ENCODE measurements at places on chromosomes 12 and 14. TPM values are rescaled to one million over a fixed set of nuclear protein-coding genes. Genes with fewer than 3 reads are reported as not detected.

DNA sequence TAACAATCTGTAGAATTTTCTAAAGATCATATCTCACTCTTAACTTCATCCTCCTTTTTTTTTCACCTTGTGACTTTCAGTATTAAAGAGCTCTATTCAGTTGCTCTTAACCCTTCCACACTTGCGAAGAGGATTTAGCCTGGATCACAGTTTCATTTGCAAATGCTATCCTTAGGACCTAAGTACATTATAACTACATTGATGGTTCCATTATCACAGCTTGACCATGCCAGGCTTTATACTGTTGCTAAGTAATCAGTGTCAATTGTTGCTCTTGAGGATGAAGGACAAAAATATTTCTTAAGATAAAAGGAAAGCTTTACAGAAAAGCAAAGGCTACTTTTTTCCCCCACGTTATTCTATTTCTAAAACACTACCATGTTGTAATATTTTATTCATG is 122.2 kb downstream of the PDZRN4 start:
- DNase-seq = no peak

- DNase-seq = no peak
Observed at GRCh38 chr12:106276032-106276740, 26.3 kb upstream of the TCP11L2 start.

- DNase-seq = no peak
Observed at GRCh38 chr14:38762426-38762825, 340.6 kb downstream of the SEC23A start.

- no peak for DNase-seq
Observed at GRCh38 chr12:55515696-55516095, 23.5 kb downstream of the OR6C68 start.

GRCh38 chr12:133130808-133131128 is 341 bp downstream of the ZNF10 start:
- no peak for DNase-seq

GRCh38 chr14:106318700-106319099 is 792.3 kb downstream of the TMEM121 start:
- no peak for DNase-seq

DNA sequence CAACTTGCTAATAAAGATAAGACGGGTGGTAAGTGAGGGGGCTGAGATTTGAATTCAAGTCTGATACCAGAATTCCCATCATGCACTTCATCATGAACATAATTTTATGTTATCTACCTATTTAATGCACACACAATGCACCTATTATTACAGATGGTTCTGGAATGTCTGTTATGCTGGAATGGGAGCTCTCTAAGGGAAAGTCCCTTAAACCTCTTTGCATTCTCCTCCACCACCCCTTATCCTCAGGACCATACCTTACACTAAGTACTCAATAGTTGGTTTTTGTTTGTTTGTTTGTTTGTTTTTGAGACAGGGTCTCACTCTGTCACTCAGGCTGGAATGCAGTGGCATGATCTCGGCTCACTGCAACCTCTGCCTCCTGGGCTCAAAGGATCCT is 7.0 kb upstream of the MSI1 start:
- DNase-seq = no peak

DNA sequence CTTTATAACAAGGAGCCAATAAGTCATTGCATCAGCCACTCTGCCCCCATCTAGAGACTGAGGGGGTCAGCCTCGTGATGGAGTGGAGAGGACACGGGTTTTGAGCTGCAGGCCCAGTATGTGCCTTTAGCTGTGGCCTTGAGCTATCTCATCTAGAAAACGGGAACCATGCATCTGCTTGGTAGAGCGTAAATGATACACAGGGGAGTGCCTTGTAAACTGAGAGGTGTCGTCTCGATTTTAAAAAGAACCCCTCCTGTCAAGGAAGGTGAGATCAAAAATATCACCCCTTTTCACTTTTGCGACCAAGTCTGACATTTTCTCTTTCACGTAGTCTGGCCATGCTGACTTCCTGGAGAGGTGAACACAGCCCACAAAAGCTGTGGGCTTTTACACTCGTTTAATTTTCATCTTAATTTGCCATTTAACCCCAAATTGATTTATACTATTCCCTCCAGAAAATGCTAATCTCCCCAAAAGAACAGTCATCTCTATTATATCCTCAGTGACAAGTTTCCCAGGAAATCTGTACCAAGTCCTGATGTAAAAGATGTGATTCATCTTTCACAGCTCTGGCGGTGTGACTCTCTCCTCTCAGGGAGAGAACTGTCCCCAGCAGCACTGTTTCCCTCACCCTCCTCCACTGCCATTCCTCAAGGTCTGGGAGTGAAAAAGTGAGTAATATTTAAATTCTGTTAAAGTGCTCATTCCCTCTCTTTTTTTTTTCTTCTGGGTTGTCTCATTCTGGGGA is 30.6 kb downstream of the VCPKMT start:
- DNase-seq = no peak

DNA sequence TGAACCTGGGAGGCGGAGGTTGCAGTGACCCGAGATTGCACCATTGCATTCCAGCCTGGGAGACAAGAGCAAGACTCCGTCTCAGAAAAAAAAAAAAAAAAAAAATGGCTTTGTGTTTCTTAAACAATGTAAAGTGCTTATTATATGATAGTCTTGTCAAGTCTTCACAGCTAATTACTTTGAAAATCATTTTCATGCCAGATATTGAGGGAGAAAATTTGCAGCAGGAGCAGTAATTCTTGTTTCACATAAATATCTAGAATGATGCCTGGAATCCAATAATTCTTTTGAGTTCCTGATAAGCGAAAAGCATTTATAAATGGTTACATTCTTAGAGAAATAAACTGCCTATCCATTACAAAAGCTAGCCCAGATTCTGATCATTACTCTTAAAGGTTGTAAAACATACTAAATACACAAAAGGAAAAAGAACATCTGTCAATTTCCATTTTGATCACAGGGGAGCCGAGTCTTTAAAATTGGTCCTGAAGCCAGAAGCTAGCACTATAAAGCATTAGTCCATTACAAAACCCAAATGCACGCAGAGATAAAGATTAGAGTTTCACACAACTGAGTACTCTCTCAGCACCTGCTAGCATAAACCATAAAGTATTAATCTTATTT is 50.3 kb downstream of the IFT81 start:
- no peak for DNase-seq

DNA sequence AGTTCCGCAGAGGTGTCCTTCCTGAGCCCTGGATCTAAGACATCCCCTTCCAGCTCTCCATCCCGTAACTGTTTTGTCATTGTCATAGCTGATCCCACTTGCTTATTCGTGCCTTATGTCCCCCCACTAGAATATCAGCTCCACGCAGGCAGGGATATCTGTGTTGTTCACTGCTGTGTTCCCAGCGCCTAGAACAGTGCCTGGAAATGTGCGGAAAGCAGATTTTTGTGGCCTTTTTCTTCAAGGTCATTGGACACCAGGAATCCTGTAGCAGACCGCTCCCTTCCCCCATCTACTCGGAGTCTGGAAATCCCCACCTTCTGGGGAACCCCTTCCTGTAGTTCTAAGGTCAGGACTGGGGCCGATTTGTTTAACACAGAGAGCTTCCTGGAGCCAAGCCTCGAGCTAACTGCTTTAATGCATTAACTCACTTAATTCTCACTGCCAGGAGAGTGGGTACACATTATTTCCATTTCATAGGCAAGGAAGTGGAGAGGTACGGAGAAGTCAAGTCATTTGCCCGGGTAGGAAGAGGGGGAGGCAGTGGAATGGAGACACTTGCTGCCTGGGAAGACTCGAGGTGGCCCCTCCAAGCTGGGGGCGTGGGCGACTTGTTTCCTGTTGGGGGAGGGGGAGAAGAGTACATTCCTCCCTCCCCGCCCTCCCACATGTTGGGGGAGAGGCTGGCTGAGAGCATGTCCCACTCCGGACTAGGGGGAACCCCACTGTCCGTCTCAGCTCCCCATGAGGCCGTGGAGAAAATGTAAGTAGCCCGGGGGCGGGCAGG is 1.2 kb upstream of the SH2B3 start:
- DNase-seq = peak; percentile 72

DNA sequence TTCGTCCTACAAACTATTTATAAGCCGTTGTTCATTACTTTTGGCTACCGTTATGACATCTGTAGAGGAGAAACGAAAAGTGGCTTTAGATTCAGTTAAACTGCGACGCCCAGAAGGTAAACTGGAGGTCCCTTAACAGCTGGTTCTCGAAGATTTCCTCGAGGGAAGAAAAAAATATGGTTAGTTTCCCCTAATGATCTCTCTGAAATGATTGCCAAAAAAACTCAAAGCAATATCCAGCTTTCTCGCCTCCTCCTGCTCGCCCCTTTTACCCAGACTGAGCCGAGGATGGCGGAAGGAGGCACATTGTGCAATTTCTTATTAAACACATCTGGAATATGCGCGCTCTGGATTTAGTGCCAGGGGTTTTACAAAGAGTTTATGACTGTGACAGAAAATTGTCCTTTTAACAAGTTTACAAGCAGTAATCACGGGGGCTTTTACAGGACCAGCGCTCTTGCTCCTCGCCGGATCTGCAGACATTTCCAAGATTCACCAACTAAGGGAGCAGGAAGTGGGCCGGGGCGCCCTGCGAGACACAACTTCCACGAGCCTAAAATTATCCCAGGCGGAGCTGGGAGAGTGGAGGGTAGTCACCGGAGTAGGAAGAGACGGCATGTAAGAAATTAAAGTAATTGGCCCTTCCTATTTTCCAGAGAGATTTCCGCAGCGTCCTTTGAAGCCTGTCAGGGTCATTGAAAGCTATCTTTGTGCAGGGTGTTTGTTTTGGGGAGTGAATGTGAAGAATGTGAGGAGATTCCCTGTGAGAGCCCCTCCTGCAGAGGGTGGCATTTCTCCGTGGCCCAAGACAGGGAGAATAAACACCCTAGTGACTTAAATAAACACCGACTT is 5.6 kb downstream of the SIX1 start:
- no peak for DNase-seq

DNA sequence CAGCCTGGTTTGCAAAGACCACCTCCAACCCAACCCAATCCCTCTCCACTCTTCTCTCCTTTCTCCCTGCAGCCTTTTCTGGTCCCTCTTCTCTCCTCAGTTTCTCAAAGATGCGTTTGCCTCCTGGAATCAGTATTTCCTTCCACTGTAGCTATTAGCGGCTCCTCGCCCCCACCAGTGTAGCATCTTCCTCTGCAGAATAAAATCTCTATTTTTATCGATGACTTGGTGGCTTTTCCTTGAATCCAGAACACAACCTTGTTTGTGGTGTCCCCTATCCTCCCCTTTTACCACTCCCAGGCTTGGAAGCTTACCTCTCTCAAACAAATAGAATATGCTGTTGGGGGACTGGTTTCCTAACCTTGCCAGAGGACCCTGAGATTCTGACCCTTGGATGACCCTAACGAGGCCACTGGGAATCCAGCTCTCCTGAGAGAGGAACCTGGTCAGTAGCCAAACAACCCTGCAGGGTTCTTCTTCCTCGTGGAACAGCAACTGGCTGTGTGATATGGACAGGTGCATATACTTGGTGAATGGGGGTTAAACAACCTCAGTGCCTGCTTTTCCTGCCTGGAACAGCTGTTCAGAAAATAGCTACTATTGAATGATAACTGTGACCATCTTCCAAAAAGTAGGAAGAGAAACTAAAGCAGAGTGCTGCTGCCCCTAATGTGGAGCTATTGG is 4.4 kb downstream of the WNT1 start:
- DNase-seq = no peak

- no peak for DNase-seq
Observed at GRCh38 chr12:27870939-27871338, 90.9 kb upstream of the MANSC4 start.

DNA sequence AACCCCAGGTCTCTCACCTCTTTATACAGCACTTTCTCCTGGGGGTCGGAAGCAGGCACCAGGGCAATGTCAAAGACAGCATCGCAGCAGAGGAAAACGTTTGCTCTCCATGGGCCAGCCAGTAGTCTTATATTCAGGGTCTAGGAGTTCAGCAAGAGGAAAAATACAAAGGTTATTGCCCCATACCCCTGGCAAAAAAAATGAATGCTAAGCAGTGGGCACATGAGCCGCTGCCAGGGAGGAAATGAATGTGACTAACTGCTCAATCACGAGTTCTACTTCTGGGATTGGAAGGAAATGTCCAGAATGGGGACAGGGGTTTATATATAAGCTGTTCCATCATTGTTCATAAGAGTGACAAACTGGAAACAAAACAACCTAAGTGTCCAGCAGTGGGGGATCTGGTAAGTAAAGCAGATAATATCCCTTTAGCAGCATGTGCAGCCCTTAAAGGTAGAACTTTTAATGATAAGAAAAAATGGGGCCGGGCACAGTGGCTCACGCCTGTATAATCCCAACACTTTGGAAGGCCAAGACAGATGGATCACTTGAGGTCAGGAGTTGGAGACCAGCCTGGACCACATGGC is 53.8 kb downstream of the PHETA1 start:
- no peak for DNase-seq

- no peak for DNase-seq
Observed at GRCh38 chr12:49762468-49762847, 21.1 kb downstream of the TMBIM6 start.

- DNase-seq = no peak
Observed at GRCh38 chr12:15824516-15824915, 35.3 kb upstream of the EPS8 start.

DNA sequence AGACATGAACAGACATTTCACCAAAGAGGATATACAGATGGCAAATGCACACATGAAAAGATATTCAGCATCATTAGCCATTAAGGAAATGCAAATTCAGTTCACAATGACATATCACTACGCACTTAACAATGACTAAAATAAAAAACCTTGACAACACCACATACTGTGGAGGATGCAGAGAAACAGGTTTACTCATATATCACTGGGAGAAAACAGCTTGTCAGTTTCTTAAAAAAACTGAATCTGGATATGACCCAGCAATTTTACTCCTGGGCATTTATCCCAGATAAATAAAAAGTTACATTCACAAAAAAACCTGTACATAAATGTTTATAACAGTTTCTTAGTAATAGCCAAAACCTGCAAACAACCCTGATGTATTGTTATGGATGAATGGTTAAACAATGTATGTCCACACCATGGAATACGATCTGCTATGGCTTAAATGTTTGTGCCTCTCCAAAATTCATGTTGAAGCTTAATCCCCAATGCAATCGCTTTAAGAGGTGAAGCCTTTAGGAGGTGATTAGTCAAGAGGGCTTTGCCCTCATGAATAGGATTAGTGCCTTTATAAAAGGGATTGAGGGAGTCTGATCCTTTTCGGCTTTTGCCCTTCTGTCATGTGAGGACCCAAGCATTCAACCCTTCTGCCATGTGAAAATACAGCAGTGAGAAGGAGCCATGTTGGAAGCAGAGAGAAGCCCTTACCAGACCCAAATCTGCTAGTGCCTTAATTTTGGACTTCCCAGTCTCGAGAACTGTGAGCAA is 36.0 kb upstream of the PPP4R3A start:
- DNase-seq = no peak

Gene CARMIL3
- total RNA-seq = 1.4 TPM

Gene RFLNA
- 13.3 TPM for total RNA-seq

Gene RTN1
- 2.1 TPM for total RNA-seq

Gene STK38L
- 30.8 TPM for total RNA-seq

Gene C2CD5
- total RNA-seq = 22.4 TPM

Gene IFI27L1
- 33.5 TPM for total RNA-seq

Gene ZFHX2
- 12.7 TPM for total RNA-seq

Gene FAM181A
- not detected for total RNA-seq

Gene CCDC91
- 12.3 TPM for total RNA-seq

Gene NGB
- not detected for total RNA-seq

Gene CFAP251
- 0.80 TPM for total RNA-seq

Gene PMEL
- total RNA-seq = 136 TPM

Gene MANSC4
- total RNA-seq = not detected
